ENCODE measurements at places on chromosomes 1 and 21. TPM values are rescaled to one million over a fixed set of nuclear protein-coding genes. Genes with fewer than 3 reads are reported as not detected.
A peak's percentile ranks its signal among the peaks of the same experiment; 100 is the strongest.

LBR gene
- 37.5 TPM for total RNA-seq

ALG14 gene
- 2.0 TPM for total RNA-seq

DNA sequence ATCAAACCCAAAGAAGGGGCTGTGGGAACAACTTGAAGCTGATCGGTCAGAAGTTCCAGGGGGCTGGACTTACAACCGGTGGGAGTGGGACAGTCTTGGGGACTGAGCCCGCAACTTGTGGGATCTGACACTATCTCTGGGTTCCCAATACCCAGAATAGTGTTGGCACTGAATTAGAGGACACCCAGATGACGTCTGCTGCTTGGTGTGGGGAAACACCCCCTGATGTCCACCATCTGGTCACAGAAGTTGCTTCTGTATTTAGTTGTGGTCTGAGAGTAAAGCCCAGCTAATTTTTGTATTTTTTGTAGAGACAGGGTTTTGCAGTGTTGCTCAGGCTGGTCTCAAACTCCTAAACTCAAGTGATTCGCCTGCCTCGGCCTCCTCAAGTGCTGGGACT lies 28.8 kb downstream of the SERBP1 start:
- peak; percentile 10 for DNase-seq

DNA sequence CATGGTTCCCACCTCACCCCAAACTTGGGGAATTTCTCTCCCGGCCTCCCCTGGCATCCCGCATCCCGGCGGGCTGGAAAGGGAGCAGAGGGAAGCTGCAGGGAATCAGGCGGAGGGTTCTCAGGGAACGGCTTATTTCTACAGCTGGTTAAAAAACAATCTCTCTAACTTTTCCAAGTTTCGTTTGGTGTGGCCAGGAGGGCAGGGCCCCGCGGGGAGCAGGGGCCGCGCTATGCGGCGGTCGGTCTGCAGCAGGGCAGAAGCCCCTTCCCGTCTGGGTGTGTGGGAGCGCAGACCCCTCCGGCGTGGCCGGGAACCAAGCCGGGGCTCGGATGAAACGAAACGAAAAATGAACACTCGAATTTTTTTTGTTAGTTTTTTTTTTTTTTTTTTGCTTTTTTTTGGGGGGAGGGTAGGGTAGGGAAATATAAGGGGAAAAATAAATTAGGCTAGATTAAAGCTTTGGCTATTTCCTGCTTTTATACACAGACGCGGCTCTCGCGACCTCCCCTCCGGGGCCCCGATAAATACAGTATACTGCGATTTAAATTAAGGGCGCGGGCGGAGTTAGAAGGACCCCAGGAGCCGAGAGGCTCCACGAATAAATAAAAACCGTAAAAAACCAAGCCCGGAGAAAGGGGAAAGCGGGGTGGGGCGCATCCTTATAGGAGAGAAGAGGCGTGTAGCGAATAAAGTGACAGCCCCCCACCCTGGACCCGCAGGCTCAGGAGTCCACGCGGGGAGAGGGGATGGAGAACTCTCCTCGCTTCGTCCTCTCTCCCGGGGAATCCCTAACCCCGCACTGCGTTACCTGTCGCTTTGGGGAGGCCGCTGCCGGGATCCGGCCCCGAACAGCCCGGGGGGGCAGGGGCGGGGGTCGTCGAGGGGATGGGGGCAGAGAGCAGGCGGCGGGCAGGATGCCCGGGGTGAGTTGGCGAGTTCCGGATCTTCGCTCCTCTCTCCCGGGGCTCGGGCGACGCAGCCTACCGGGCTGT lies 2.1 kb downstream of the POU3F1 start:
- DNase-seq = no peak

- peak; percentile 11 for DNase-seq
Observed at GRCh38 chr1:101567582-101568189, 330.9 kb downstream of the S1PR1 start.

DNA sequence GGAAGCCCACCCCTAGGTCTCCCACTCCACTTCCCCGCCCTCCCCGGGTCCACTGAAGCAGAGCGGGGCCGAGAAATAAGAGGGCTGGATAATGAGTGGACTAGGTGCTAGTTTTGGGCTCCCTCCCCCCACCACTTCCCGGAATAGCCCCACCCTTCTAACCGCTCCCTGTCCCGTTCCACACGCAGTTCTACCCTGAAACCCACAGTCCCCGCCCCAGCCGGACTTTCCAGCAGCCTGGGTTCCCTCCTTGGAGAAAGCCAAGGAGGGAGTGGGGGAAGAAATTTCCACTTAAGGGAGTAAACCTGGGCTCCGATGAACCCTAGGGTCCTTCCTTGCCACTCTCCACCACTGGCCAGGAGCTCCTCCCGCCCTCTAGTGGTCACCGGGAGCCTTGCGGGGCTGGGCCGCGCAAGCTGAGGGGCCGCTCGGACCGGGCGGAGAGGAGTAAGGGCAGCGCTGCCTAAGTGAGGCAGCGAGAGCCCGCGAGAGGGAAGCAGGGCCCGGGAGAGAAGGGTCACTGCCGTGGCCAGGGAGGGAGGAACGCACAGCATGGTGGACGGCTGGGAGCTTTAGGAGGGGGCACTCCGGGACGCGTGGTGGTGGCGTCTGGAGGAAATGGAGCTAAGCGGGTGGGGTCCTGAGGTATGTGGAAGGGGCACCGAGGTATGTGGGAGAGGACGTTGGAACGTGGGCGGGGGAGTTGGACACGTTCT lies 14.3 kb downstream of the THBS3 start:
- DNase-seq = peak; percentile 81

GRCh38 chr1:2290595-2291510 lies 62.7 kb downstream of the SKI start:
- DNase-seq = peak; percentile 98

DNA sequence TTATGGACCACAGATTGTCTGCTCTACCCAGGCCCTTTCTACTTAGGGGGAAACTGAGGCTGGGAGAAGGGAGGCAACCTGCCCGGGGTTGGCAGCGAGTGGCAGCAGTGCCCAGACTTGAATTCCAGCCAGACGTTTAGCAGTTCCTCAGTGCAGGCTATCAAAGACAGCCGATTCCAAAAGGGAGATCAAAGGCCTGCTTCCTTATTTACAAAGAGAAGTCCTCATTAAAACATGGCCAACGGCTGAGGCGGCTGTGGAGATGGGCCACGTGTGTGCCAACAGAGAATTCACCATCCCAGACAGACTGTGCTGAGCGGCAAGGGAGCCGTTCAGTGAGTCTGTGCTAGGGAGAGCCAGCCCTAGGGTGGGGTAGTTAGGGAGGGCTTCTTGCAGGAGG lies 27.7 kb downstream of the C1QB start:
- DNase-seq = no peak
